GM10248 (cell line): ENCODE measurements at places on chromosomes 12 and 14.

- DNase-seq = peak; percentile 55
Observed at GRCh38 chr12:12024911-12025682, 45.6 kb upstream of the BCL2L14 start.

- DNase-seq = no peak
Observed at GRCh38 chr12:86917121-86917520, 660.9 kb upstream of the MGAT4C start.

DNA sequence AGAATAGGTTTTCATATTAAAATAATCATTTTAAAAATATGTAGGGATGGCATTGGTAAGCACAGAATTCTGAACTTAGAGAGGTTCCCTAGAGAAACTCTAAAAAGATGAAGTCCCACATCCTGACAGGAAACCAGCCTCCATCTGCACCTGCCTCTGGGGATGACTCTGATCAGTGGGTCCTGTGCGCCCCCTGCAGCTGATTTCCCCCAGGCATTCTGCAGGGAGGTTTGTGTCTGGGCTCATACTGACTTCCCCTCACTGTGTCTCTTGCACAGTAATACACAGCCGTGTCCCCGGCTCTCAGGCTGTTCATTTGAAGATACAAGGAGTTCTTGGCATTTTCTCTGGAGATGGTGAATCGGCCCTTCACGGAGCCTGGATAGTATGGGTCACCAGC, 602.9 kb downstream of the TMEM121 start:
- DNase-seq = no peak

GRCh38 chr14:100671386-100671901, 55.2 kb upstream of the DLK1 start:
- DNase-seq = no peak

- no peak for DNase-seq
Observed at GRCh38 chr12:52229836-52230343, 3.2 kb upstream of the KRT7 start.

DNA sequence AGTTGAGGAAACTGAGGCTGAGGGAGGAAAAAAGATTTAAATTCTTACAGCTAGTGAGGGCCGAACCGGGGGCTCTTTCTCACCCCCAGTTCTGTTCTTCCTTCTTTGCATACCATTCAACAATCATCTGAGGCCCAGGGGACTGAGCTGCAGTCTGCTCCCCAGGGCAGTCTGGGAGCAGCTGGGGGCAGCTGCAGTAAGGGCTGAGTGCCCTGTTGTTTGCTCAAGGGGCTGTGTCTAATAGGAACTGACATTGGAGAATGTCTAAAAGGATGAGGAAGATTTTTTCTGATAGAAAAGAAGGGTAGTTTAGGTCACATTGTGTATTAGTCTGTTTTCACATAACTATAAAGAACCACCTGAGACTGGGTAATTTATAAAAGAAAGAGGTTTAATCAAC, 42.2 kb downstream of the SLC17A8 start:
- DNase-seq = no peak

DNA sequence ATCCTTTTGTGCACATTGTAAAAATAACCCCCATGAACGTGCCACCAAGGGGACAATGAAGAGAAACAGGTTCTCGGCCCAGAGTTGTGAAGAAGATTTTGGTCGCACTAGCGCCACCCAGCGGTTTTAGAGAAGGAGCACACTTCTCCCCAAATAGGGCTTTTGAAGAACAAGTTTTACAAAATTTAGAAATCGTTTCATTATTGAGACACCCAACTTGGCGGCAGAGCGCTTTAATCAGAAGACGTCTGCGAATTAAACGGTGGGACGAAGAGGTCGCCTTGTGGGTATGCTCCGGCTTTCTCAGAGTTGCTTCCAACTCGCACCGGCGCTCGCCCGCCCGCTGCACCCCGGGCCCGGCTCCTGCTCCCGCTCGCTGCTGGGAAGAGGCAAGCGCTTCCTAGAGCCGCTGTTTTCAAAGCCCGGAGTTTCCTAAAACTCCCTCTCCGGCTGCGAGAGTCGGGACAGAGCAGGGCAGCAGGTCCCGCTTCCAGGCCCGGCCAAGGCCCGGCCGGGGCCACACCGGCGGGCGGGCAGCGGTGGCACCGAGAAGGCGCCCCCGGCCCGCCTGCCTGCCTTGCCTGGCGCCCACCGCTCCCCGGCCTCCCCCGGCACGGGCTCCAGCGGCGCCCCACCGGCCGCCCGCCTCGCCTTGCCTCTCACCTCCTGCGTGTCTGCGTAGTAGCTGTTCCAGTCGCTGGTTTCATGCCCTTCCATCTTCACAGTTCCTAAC, 645 bp downstream of the FOXA1 start:
- DNase-seq = no peak

GRCh38 chr12:22792138-22792537, 167.2 kb downstream of the ETNK1 start:
- no peak for DNase-seq

DNA sequence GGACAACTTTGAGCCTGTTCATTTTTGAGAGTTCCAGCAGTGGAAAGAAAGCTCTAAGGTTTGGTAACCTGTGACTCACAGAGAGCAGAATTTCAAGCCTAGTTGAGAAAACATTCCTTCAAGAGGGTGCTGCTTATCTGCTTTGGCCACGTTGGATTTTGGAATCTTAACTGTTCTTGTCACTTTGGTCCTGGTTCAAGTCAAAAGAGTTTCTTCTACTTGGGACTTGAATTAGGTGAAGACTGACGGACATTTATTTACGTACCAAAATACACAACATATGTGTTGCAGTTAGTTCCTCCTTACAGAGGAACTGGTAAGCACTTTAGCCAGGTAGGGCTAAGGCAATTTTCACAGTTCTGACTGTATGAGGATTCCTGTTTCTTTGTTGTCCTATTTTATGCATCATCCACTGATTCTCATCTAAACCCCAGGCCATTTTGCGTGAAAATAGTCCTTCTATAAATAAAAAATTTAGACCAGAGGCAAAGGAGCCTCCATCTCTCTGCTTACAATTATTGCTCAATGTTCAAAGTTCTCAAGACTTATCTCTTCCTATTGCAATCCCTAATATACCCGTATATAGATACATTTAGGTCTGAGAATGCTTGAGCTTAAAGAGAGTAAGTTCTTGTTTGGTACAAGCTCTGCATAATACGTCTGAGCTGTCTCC, 580.9 kb downstream of the DIO2 start:
- DNase-seq = no peak

DNA sequence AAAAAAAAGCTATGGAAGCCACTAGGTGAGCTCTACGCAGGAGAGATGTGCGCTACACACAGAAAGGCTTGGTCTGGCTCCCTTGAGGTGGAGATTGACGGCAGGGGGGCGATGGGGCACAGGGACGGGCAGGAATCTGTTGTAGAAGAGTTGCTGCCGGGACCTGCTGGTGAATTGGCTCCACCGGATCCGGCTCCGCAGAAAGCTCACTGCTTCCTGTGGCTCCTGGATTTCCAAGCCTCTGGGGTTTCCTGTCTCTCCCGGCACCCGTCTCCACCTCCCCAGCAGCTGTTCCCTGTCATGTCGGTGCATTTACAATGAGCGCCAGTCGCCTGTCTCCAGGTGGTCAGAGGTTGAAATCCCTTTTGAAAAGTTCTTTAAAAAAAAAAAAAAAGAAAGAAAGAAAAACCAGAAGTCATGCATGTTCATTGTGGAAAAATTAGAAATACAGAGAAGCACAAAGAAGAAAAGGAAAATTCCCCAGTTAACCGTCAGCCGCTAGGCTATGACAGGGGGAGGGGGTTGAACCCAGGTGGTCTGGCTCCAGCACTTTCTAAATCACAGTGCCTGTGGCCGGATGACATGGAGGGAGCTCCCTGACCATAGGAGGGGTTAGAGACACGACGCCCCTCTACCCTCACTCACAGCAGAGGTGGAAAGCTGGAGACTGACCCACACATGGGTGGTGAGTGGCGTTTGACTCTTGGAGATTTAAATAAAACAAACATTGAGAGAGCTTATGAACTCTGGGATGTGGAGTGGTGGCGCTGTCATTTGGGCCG, 20.8 kb downstream of the FAM222A start:
- DNase-seq = no peak

DNA sequence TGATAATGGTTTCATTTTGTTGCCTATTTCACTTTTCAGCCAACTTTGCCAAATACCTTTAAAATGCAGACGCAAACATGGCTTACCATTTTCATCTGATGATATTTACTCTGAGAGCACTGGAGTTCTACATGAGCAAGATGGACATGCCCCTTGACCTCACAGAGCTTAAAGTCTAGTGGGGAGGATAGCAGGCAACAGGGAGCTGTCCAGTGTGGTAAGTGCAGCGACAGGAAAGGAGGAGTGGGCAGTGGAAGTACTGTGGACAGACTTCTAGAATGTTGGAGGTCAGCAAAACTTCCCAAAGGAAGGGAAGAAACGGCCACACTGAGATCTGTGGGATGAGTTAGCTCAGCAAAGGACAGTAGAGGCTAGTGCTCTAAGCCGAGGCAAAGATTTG, 25.3 kb downstream of the LRIG3 start:
- DNase-seq = no peak

GRCh38 chr12:29428633-29429032, 47.7 kb upstream of the ERGIC2 start:
- peak; percentile 12 for DNase-seq

GRCh38 chr14:89215114-89215513, 201.9 kb downstream of the FOXN3 start:
- DNase-seq = no peak

GRCh38 chr12:51926718-51927117, 19.4 kb downstream of the ACVRL1 start:
- DNase-seq = no peak

DNA sequence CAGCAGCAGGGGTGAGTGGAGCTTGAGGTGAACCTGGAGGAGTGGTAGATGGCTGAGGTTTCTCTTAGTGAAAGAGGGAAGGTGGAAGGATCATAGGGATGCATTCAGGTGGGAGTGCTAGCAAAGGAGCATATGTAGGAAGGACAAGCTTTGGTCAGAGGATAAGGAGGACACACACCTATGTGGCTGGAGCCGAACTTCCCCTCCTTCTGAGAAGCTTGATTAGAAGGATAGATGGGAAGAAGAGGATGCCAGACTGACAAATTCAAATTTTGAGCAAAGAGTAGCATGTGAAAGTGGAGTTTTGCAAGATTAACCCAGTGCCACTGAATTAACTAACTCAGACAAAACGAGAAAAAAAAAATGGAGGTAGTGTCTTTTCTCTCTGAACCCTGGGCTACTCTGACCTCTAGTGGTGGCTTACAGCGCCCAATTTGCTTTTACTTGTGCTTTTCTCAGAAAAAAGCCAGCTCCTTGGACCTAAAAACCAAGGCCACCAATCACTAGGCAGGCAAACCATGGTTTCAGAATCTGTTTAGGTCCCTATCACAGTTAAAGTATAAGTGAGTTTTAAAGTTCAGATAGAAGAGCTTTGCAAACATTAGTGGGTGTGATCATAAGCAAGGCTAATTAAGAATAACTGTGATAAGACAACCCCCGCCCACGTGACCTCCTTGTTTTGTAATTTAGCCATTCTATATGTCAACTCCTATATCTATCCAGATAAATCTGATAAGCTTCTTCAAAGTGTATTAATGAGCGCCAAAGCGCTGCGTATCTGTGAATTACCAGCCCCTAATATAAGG, 15.5 kb downstream of the EMP1 start:
- peak; percentile 50 for DNase-seq

GRCh38 chr14:94387051-94388026, 1.1 kb downstream of the SERPINA1 start:
- no peak for DNase-seq

- DNase-seq = no peak
Observed at GRCh38 chr14:104927901-104928300, 3.2 kb downstream of the PLD4 start.

DNA sequence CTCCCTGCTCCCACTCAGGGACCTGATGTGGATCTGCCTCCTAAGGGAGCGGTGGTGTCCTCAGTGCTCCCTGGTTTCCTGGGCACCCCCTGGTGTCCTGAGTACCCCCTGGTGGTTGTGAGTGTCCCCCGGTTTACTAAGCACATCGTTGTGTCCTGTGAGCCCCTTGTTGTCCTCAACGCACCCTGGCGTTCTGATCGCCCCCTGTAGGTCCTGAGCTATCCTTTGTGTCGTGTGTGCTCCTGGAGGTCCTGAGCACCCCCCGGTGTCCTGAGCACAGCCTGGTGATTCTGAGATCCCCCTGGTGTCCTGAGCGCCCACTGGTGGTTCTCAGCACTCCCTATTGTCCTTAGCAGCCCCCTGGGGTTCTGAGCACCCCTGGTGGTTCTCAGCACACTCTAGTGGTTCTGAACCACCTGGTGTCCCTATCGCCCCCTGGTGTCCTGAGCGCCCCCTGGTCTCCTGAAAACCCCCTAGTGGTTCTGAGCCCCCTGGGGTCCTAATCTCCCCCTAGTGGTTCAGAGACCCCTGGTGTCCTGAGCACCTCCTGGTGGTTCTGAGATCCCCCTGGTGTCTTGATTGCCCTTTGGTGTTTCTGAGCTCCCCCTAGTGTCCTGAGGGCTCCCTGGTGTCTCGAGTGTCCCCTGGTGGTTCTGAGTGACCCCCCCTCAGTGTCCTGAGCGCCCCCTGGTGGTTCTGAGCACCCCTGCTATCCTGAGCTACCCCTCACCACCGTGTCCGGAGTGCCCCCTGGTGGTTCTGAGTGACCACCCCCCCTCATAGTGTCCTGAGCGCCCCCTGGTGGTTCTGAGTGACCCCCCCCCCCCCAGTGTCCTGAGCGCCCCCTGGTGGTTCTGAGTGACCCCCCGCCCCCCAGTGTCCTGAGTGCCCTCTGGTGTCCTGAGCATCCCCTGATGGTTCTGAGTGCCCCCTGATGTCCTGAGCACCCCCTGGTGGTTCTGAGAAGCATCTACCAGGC, 615.1 kb downstream of the TMEM121 start:
- DNase-seq = peak; percentile 8

DNA sequence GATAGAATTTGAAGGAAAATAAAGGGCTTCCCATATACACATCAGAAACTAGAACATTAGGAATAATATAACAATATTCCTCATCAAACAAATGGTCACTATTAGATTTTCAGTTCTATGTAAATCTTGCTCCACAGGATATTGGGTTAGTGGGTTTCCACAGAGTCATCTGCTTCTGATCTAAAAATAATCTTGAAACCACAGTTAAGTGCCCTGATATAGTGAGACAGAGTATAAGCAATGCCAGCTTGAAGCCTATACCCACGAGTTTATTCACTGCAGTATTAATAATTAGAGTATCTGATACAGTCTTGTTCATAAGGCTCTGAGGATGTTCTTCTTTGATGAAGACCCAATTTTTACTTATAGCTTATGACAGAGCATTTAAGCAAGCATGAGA, 74.5 kb upstream of the ATF7IP start:
- no peak for DNase-seq

- DNase-seq = no peak
Observed at GRCh38 chr12:78470354-78471195, 394.0 kb upstream of the SYT1 start.

DNA sequence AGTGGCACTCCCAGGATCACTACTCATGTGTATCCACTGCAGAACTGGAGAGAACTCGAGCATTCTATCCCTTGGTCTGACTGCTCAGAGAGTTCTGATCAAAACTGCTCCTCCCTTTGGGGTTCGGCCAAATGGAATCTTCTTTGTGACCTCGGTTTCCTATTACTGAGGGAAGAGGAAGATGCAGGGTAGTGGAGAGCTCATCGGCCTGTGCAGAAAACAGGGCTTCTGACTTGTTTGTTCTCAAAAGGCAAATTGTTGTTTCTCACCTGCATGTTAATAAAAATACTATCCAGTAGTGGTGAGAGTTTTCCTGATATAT, 17.1 kb upstream of the AKAP6 start:
- no peak for DNase-seq

- no peak for DNase-seq
Observed at GRCh38 chr12:94184995-94185719, 36.8 kb downstream of the PLXNC1 start.
